ENCODE measurements at places on chromosomes 7 and 10.

DNA sequence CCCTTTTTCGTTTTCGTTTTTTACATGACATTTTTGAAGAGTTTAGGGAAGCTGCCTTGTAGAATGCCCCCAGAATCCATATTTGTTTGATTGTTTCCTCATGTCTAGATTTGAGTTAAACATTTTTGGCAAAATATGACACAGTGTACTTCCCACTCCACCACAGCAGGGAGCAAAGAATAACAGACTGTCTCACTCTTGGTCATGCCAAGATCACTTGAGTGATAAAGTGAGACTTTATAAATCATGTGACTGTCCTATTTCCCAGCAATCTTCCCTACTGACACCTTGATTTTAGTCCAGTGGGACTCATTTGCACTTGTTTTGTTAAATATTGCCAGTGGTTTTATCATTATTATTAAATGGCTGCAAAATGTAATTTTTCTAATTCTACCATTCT, 44.4 kb upstream of the USP6NL start:
- DNase-seq: no peak

GRCh38 chr7:148481971-148482626, 108.5 kb upstream of the C7orf33 start:
- DNase-seq: no peak

- DNase-seq: no peak
Measured at GRCh38 chr7:24336461-24336860, 52.5 kb downstream of the NPY start.

DNA sequence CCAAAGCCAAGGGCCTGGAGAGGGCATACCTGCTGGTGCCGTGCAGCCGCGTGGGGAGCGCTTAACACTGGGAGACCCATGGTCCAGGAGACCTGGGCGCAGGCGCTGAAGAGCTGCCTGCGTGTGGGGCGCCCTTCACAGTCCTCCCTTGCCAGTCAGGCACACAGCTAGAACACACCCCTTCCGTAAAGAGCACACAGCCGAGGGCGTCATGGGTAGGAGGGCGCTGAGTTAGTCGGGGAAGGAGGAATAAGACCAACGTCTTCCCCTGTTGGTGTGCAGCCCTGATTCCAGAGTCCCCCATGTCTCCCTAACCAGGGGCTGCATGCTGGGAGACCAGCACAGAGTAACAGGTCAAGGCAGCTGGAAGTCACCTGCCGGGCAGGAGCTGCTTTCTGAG, 273.9 kb downstream of the USP6NL start:
- no peak for DNase-seq

DNA sequence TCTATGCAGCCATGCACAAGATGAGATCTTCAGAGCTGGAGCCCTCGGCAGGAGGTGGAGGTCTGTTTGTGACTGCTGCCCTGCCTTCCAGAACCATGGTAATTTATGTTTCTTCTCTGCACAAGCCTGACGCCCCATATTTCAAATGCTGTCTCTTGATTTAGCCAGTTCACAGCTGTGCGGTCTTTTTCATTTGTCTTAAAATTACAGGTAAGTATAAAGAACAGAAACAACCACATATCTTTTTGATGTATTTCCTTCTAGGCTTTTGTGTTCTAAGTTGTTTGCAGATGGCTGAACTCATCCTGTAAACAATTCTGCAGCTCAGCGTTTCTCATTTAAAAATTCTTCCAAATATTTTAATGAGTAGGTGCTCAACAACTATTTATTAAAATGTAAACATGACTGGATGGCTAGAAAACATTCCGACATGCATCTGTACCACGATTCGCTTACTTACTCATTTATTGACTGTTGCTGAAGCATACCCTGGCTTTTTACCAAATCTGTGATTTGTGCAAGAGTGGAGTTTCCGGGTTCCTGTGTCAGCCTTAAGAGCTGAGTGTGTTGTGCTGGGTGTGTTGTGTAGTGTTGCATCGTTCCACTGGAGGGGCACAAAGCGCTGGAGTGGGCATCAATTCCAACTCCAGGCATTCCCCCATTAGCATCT, 58.9 kb downstream of the PIP4K2A start:
- DNase-seq: no peak

- DNase-seq: no peak
Measured at GRCh38 chr7:27606270-27607209, 56.1 kb downstream of the HIBADH start.

- no peak for DNase-seq
Measured at GRCh38 chr7:128066395-128066794, 35.2 kb upstream of the LRRC4 start.

- DNase-seq: no peak
Measured at GRCh38 chr10:101272229-101272868, 43.1 kb upstream of the LBX1 start.

DNA sequence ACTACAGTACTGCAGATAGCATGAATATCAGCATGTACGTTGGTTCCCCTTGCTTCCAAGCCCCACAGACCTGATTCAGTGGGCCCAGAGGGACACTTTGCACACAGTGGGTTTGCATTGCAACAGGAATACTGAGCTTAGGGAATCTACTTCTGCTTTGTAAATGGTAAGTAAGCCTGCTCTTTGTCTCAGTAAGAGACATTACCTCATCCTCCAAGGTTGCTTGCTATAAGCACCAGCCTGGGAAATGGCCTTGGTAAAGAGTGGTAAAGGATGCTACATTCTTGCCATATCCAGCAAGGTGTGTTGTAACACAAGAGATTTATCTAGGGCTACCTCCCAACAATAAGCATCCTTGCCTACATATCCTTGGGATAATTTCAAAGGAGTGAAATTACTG, 730.5 kb downstream of the INHBA start:
- no peak for DNase-seq

GRCh38 chr7:152344253-152344652, 91.5 kb downstream of the KMT2C start:
- DNase-seq: no peak

- no peak for DNase-seq
Measured at GRCh38 chr10:119335671-119336353, 128.4 kb downstream of the GRK5 start.

DNA sequence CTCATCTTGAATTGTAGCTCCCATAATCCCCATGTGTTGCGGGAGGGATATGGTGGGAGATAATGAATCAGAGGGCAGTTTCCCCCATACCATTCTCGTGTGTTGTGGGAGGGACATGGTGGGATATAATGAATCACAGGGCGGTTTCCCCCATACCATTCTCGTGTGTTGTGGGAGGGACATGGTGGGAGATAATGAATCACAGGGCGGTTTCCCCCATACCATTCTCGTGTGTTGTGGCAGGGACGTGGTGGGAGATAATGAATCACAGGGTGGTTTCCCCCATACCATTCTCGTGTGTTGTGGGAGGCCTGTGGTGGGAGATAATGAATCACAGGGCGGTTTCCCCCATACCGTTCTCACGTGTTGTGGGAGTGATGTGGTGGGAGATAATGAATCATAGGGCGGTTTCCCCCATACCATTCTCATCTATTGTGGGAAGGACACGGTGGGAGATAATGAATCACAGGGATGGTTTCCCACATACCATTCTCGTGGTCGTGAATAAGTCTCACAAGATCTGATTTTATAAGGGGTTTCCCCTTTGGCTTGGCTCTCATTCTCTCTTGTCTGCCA, 271.0 kb downstream of the MAD1L1 start:
- DNase-seq: no peak

GRCh38 chr7:131335639-131336381, 8.1 kb downstream of the MKLN1 start:
- no peak for DNase-seq

GRCh38 chr10:485776-486175, 203.7 kb downstream of the DIP2C start:
- DNase-seq: peak; percentile 17

DNA sequence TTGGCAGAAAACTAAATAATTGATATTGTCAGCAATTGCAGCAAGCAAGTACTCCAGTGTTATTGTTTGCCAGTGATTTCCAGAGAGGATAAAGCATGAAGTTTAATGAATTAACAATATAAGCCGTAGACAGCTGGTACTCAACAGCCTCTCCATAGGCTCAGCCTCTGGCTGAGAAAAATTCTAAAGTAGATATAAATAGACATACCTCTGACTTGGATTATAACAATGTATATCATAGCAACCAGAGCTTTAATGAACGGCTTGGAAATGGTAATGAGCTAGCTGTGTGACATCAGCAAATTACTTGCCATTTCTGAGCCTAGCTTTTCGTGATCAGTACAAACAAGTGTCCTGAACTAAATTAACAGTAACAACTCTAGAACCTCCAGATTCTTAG, 1055.4 kb upstream of the AUTS2 start:
- no peak for DNase-seq

- no peak for DNase-seq
Measured at GRCh38 chr10:11894381-11895107, 71.4 kb downstream of the PROSER2 start.

DNA sequence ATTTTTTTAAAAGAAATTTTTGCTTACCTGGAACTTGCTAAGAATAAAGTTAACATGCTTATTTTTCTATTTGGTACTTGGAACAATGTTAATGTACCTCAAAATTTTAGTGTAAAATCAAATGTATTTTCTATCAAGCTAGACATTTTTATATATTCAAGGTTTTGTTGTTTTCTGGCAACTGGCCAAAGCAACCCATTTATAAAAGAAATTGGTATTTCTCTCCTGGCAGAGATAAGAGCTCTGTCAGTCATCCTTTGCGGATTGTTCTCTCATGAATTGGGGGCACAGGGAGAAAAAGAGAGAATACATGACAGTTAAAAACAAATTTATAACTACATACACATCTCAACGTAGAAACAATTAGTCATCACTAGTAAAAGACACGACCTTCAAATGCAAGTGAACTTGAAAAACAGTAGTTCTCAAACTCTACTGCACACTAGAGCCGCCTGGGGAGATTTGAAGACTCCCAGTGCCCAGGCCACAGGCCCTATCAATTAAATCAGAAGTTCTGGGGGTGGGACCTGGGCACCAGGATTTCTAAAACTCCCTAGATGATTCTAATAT, 152.4 kb upstream of the LAMB4 start:
- DNase-seq: no peak
